ENCODE measurements at places on chromosomes 7 and 10.

- H3K4me1 ChIP-seq, result no peaks in the 10 kb centered on the region
- H3K4me3 ChIP-seq, result no peak overlapping the region
- no peaks in the 10 kb centered on the region for H3K36me3 ChIP-seq
- no peak overlapping the region for H3K27ac ChIP-seq
- H3K27me3 ChIP-seq, result no peaks in the 10 kb centered on the region
These were observed 974.4 kb downstream of the NXPH1 start for GRCh38 chr7:9407816-9408215.

DNA sequence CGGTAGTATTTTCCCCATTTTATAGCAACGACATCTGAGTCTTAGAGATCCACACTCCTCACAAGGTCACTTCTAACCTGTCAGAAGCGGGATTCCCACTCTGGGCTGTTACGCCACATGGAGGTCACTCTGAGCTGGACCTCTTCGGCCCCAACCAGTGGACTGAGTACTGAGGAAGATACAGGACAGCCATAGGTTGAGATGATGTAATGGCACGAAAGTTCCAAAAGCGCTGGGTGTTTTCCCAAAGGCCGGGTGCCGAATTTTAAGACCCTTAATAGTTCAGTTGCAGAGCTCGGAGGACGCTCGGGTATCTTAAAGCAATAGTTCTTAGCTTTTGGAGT, 699 bp downstream of the GHITM start:
- peaks cover 34% of the 10 kb centered on the region for H3K36me3 ChIP-seq
- peaks cover 6% of the 10 kb centered on the region for H3K4me1 ChIP-seq
- H3K4me3 ChIP-seq, result peak overlapping the region; percentile 87
- peak overlapping the region; percentile 96 for H3K27ac ChIP-seq

- H3K4me3 ChIP-seq, result no peak overlapping the region
- DNase-seq, result no peak
- no peaks in the 10 kb centered on the region for H3K36me3 ChIP-seq
- H3K4me1 ChIP-seq, result no peaks in the 10 kb centered on the region
These were observed 96.9 kb upstream of the CCDC71L start for GRCh38 chr7:106757846-106758245.

DNA sequence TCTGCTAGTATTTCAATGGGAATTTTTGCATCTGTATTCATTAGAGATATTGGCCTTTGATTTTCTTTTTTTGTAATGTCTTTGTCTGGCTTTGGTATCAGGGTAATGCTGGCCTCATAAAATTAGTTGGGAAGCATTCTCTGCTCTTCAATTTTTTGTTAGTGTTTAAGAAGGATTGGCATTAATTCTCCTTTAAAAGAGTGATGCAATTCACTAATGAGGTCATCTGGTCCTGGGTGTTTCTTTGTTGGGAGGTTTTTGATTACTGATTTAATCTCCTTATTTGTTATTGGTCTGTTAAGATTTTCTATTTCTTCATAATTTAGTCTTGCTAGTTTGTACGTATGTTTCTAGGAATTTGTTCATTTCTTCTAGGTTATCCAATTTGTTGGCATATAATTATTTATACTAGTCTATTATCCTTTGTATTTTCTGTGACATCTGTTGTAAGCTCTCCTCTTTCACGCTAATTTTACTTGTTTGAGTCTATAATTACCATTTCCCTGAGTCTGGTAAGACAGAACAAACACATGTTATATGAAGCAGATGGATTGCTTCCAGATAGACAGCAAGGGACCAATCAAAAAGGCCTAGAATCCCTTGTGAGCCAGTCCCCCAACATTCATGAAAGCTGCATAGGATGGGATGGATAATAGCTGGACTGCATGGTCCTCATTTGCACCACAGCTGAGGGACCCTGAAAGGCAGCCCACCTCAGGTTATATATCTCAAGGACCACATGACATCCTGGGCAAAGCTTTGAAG, 54.4 kb downstream of the MTPAP start:
- H3K4me3 ChIP-seq, result no peak overlapping the region
- no peaks in the 10 kb centered on the region for H3K36me3 ChIP-seq
- no peak for DNase-seq
- no peak overlapping the region for H3K27ac ChIP-seq

DNA sequence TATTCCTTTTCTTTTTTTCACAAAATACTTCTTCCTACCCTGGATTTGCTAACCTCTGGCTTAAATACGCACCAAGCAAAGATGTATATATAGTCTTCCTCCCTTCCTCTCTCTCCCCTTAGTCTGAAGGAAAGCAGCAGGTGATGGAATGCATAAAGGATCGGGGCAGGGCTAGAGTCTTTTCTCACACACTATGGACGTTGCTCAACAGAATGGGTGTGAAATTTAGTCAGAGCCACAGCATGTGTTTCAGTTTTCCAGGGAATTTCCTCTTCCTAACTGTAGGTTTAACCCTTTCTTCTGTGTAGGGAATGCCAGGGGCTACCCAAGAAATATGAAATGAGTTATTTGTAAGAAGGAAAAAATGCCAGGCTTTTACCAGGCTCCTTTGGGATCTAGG, 71.4 kb upstream of the NFKB2 start:
- no peaks in the 10 kb centered on the region for H3K36me3 ChIP-seq
- no peak for DNase-seq
- no peak overlapping the region for H3K27ac ChIP-seq
- H3K4me1 ChIP-seq, result no peaks in the 10 kb centered on the region
- H3K27me3 ChIP-seq, result no peaks in the 10 kb centered on the region

DNA sequence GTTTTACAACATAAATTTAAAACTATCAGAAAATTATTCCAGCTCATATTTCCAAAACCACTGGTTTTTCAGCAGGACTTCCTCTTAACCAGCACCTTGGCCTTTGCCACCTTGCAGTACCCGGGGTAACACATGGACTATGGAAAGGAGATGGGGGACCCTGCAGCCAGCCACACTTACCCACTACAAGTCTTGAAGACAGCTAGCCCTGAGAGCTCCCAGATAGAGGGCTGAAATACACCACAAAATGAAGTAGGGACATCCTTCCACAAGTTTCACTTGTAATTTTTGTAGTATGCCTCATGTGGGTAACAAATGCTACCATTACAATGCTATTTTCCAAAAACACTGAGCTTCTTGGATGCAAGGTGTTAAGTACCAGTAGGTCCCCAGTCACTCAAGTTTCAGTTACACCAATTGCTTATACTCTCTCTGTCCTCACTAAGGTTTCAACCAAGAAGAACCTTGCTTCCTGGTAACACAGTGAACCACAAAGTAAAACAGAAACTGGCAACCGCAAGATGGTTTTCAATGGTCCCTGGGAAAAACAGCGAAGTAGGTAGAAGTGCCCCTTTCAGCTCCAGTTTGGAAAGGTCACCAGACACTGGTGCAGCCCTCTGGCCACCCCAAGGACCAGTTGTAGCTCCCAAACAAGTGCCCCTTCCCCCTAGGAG, 110.9 kb downstream of the SGMS1 start:
- no peak overlapping the region for H3K4me3 ChIP-seq
- no peak overlapping the region for H3K27ac ChIP-seq
- peaks cover 21% of the 10 kb centered on the region for H3K4me1 ChIP-seq
- no peaks in the 10 kb centered on the region for H3K27me3 ChIP-seq
- no peak for DNase-seq
- H3K36me3 ChIP-seq, result no peaks in the 10 kb centered on the region

DNA sequence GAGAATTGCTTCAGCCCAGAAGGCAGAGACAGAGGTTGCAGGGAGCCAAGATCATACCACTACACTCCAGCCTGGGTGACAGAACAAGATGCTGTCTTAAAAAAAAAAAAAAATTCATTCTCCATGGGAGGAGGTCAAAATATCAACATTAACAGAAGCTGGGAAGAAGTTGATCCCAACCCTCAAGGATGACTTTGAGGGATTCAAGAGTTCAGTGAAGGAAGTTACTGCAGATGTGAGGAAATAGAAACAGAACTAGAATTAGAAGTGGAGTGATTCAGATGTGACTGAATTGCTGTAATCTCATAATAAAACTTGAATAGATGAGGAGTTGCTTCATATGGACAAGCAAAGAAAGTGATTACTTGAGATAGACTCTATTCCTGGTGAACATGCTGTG, 19.7 kb upstream of the RPEL1 start:
- H3K4me3 ChIP-seq, result no peak overlapping the region
- no peaks in the 10 kb centered on the region for H3K4me1 ChIP-seq
- no peaks in the 10 kb centered on the region for H3K36me3 ChIP-seq
- H3K27me3 ChIP-seq, result no peaks in the 10 kb centered on the region

- no peak for DNase-seq
- no peaks in the 10 kb centered on the region for H3K27me3 ChIP-seq
- H3K27ac ChIP-seq, result no peak overlapping the region
- no peaks in the 10 kb centered on the region for H3K4me1 ChIP-seq
- H3K4me3 ChIP-seq, result no peak overlapping the region
These were observed 88.3 kb upstream of the CYP26C1 start for GRCh38 chr10:92972066-92972870.

DNA sequence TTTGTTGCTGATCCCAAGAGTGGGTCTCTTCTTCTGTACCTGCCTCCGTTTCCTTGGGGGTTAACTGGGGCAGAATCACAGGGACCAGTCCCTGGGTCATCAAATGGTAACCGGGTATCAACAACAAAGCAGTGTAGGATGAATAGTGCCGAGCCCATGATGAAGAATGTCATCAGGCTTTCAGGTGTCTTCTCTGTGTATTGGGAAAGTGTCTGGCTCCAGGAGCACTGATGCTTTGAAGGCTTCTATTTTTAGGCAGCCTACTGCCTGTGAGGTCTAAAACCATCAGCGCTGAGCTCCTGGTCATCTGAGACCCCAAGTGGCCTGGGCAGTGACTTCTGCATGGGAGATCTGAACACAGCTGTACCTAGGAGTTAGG, 48.2 kb upstream of the SHH start:
- H3K4me3 ChIP-seq, result no peak overlapping the region
- no peaks in the 10 kb centered on the region for H3K27me3 ChIP-seq
- DNase-seq, result no peak

- H3K4me1 ChIP-seq, result no peaks in the 10 kb centered on the region
- no peak for DNase-seq
- H3K27me3 ChIP-seq, result no peaks in the 10 kb centered on the region
- no peak overlapping the region for H3K4me3 ChIP-seq
- no peak overlapping the region for H3K27ac ChIP-seq
These were observed 83.6 kb upstream of the DLX6 start for GRCh38 chr7:96921771-96922170.

- DNase-seq, result no peak
- no peaks in the 10 kb centered on the region for H3K36me3 ChIP-seq
- H3K27ac ChIP-seq, result no peak overlapping the region
- no peaks in the 10 kb centered on the region for H3K4me1 ChIP-seq
These were observed 59.6 kb downstream of the BRI3 start for GRCh38 chr7:98341106-98341505.

- no peaks in the 10 kb centered on the region for H3K4me1 ChIP-seq
- H3K4me3 ChIP-seq, result no peak overlapping the region
- H3K27me3 ChIP-seq, result no peaks in the 10 kb centered on the region
- H3K36me3 ChIP-seq, result no peaks in the 10 kb centered on the region
- no peak overlapping the region for H3K27ac ChIP-seq
These were observed 49.3 kb downstream of the PPP1R17 start for GRCh38 chr7:31735991-31736982.

DNA sequence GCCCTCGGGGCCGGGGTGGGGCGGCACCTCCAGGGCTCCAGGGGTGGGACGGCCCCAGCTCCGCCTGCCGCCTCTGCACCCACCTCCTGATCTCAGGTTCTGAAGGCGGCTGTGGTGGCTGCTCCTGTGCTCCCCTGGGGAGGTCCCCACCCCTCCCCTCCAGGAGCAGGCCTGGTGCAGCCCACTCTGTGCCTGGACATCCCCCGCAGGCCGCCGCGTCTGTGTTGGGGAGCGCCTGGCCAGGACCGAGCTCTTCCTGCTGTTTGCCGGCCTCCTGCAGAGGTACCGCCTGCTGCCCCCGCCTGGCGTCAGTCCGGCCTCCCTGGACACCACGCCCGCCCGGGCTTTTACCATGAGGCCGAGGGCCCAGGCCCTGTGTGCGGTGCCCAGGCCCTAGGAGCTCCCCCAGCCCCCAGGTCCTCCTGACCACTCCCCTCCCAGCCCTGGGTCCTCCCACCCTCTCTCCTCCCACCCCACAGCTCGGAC, 5.5 kb downstream of the CYP2W1 start:
- H3K4me1 ChIP-seq, result peaks cover 5% of the 10 kb centered on the region
- H3K27me3 ChIP-seq, result no peaks in the 10 kb centered on the region

DNA sequence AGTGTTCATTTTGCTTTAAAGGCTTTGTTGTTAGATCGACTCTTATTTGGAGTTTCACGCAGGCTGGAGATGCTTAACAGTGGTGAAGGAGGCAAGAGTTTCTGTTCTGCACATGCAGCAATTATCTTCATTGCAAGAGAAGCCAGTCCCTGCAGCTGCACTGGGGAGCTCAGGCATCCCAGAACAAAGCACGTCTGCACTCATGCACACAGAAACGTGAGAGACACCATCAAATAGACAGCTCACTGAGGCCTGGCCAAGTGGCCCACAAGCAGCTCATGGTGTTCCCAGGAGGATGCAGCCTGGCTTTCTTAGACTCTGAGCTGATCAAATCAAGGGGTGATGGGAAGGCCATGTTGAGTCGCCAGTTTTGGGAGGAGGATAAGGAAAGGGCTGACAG, 246.1 kb downstream of the CREB5 start:
- H3K4me3 ChIP-seq, result no peak overlapping the region
- no peak overlapping the region for H3K27ac ChIP-seq
- no peaks in the 10 kb centered on the region for H3K36me3 ChIP-seq

DNA sequence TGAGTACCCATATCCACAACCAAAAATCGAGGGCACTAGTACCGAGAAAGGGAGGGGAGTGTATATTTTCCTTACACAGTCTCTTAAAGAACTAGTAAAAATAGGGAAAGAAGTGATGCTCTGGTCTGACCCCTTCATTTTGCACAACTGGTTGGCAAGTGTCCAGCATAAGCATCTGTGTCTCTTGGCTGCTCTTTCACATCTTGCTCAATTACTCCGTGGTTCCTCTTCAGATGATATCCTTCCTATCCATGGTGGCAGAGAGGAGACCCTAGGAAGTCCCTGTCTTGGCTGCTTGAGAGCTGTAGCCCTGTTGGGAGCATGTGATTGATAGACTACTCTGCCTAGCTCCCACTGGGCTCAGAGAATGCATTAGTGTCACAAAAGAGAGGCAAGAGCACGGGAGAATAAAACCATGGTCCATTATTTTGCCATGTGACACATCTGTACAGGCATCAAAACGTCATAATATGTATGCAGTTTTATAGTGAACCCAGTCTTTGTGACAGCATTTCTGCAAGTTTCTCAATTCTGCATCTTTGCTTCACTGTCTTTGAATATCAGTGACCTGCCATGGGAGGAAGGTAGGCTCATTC, 111.8 kb upstream of the ANKRD1 start:
- DNase-seq, result no peak
- H3K27me3 ChIP-seq, result no peaks in the 10 kb centered on the region
- H3K4me3 ChIP-seq, result no peak overlapping the region
- H3K27ac ChIP-seq, result no peak overlapping the region
- H3K4me1 ChIP-seq, result no peaks in the 10 kb centered on the region
- no peaks in the 10 kb centered on the region for H3K36me3 ChIP-seq

GRCh38 chr10:62373639-62373994, 552 bp upstream of the ZNF365 start:
- no peak overlapping the region for H3K27ac ChIP-seq
- H3K27me3 ChIP-seq, result no peaks in the 10 kb centered on the region
- H3K4me1 ChIP-seq, result no peaks in the 10 kb centered on the region
- H3K36me3 ChIP-seq, result no peaks in the 10 kb centered on the region

- no peak overlapping the region for H3K27ac ChIP-seq
- H3K36me3 ChIP-seq, result no peaks in the 10 kb centered on the region
- H3K4me1 ChIP-seq, result peaks cover 14% of the 10 kb centered on the region
- no peak for DNase-seq
These were observed 31.3 kb downstream of the GNA12 start for GRCh38 chr7:2812831-2813230.

Measured in pancreas (tissue), 10 donors.